ENCODE measurements at places on chromosomes 4 and X. TPM values are rescaled to one million over a fixed set of nuclear protein-coding genes. Genes with fewer than 3 reads are reported as not detected.

The SPATA18 gene
- total RNA-seq: 9.5 TPM

The CACNA1F gene
- not detected for total RNA-seq

The MAP7D3 gene
- 14.2 TPM for total RNA-seq

The TLR10 gene
- total RNA-seq: not detected

The PF4V1 gene
- total RNA-seq: not detected

The KCTD8 gene
- total RNA-seq: not detected

The PABPC5 gene
- total RNA-seq: 0.45 TPM
